Uterus (tissue), 4 donors: ENCODE measurements at places on chromosomes 16 and 17. TPM values are rescaled to one million over a fixed set of nuclear protein-coding genes. Genes with fewer than 3 reads are reported as not detected.
A peak's percentile ranks its signal among the peaks of the same experiment; 100 is the strongest.

- H3K4me1 ChIP-seq: no peaks in the 10 kb centered on the region
- H3K27me3 ChIP-seq: no peaks in the 10 kb centered on the region
- H3K27ac ChIP-seq: no peak overlapping the region
- no peak for DNase-seq
- no peaks in the 10 kb centered on the region for H3K36me3 ChIP-seq
- H3K4me3 ChIP-seq: no peak overlapping the region
Measured at GRCh38 chr17:61132524-61132923, 267.1 kb upstream of the TBX2 start.

DNA sequence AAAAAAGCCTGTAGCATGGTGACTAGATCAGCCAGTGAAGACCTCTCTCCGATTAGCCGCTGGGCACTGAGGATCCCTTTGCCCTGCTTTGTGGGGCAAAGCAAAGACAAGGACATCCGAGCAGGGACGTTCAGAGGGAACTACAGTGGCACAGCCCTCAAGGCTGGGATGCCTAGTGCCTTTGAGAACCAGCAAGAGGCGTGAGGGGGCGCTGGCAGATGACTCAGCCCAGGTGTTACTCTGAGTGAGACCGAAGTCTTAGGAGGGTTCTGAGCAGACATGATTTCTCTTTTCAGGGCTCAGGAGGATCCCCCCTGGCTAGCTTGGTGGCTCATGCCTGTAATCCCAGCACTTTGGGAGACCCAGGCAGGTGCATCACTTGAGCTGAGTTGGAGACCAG lies 178.6 kb downstream of the CPPED1 start:
- no peak overlapping the region for H3K4me3 ChIP-seq
- no peaks in the 10 kb centered on the region for H3K36me3 ChIP-seq

DNA sequence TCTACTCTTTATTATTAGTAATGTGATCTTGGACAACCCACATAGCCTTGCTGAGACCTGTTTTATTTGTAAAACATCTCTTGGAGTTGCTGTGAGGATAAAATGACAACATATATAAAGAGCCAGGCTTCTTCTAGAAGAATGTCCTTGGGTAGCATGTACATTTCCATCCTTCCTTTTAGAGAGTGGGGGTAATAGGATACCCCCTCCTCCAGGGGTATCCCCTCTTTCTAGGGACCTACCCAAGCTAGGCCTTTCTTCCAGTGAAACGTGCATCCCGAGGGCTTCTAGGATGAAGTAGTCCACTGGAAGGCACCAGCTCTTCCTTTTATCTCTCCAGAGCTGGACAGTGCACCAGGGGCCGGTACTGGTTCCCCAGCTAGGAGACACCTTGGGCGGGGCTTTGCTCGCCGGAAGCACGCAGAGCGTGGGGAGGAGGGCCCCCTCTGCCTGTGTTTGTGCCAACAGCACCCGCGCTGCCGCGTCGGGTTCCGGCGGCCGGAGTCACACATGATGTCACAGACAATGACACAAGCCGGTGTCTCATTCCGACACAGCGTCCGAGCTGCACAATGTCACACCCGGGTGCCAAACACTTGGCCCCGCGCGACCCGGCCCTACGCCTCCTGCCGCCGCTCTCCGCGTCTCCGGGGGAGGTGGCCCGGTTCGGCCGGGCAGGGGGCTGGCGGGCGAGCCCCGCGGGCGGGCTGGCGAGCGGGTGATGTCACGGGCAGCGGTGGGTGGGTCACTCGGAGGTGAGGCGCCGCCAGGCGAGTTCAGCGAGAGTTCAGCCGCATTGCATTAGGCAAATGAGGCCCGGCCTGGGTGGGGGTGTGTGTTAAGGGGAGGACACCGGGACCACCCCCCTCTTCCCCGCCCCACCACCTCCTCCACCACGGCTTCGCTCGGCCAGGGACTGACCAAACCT lies 23.4 kb downstream of the GJD3 start:
- peak; percentile 89 for DNase-seq
- H3K36me3 ChIP-seq: no peaks in the 10 kb centered on the region
- H3K4me1 ChIP-seq: peaks cover 29% of the 10 kb centered on the region
- H3K4me3 ChIP-seq: peak overlapping the region; percentile 93
- no peaks in the 10 kb centered on the region for H3K27me3 ChIP-seq
- H3K27ac ChIP-seq: peak overlapping the region; percentile 95

- no peak for DNase-seq
- H3K4me1 ChIP-seq: no peaks in the 10 kb centered on the region
- H3K36me3 ChIP-seq: no peaks in the 10 kb centered on the region
- no peak overlapping the region for H3K4me3 ChIP-seq
- H3K27ac ChIP-seq: no peak overlapping the region
Measured at GRCh38 chr17:10022416-10022815, 117.3 kb upstream of the RCVRN start.

GRCh38 chr16:17304106-17304490 lies 166.7 kb downstream of the XYLT1 start:
- no peaks in the 10 kb centered on the region for H3K36me3 ChIP-seq
- H3K4me1 ChIP-seq: no peaks in the 10 kb centered on the region
- H3K4me3 ChIP-seq: no peak overlapping the region
- no peak for DNase-seq

- no peaks in the 10 kb centered on the region for H3K27me3 ChIP-seq
- no peak overlapping the region for H3K4me3 ChIP-seq
- H3K4me1 ChIP-seq: peaks cover 5% of the 10 kb centered on the region
Measured at GRCh38 chr17:38430316-38430715, 2.1 kb downstream of the ARHGAP23 start.

DNA sequence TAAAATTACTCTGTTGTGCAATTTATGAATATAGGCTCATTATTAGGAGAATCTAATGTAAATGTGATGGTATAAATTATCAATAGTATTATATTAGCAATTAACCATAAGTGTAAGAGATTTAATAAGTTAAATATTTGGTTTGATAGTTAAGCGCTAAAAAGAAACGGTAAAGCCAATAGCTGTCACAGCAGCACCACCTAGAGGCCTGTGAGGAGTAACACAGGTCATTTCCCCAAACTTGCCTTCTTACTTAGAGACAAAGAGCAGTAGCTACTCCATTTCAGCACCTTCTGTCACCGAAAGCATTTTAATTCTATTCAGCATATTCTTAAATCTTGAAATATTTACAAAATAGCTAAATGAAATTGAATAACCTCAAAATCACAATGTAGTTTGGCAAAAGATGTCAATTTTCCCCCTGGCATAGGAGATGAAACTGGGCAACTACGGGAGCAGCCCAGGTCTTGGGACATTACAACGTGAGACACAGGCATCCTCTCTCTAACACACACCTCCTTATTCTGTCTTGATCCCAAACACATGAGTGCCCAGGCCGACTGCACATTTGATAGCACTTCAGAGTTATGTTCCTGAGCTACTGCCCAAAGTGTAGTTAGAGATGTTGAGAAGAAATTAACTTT lies 14.3 kb upstream of the DYNLRB2 start:
- peak; percentile 37 for DNase-seq
- H3K4me3 ChIP-seq: no peak overlapping the region
- H3K4me1 ChIP-seq: no peaks in the 10 kb centered on the region
- H3K36me3 ChIP-seq: no peaks in the 10 kb centered on the region

- H3K36me3 ChIP-seq: no peaks in the 10 kb centered on the region
- H3K27ac ChIP-seq: no peak overlapping the region
- no peaks in the 10 kb centered on the region for H3K27me3 ChIP-seq
- no peak overlapping the region for H3K4me3 ChIP-seq
Measured at GRCh38 chr17:27504188-27504995, 48.1 kb downstream of the KSR1 start.

DNA sequence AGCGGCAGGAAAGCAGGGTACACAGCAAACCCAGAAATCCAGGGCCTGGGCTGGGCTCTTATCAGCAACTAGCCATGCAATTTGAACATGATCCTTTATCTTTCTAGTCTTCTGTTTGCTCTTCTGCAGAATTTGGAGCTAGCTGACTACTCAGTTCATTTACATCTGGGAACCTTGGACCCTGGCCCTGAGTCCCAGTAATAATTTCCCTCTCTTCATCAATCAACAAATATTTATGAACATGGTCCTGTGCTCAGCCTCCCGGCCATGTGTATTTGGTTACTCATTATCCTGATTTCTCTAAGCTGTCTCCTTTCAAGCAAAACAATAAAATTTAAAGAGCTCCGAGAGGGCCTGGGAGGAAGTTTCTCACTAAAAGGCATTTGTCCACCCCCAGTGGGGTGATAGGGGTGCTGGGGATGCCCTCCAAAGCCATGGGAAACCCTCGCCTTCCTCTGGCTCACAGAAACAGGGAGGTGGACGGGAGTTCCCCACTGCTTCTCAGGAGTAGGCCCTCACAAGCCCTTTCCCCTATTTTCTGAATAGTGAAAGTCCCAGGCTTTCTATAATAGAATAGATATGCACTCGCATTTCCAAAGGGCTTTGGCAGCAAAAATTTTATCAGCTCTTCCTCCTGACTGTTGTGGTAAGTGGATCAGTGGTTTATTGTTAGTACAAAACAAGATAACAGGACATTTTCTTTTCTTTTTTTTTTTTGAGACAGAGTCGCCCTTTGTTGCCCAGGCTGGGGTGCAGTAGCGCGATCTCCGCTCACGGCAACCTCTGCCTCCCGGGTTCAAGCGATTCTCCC lies 6.9 kb upstream of the WDR59 start:
- no peak for DNase-seq
- no peak overlapping the region for H3K4me3 ChIP-seq
- H3K36me3 ChIP-seq: no peaks in the 10 kb centered on the region
- no peaks in the 10 kb centered on the region for H3K27me3 ChIP-seq
- H3K4me1 ChIP-seq: no peaks in the 10 kb centered on the region

- H3K27me3 ChIP-seq: no peaks in the 10 kb centered on the region
- no peaks in the 10 kb centered on the region for H3K4me1 ChIP-seq
- no peaks in the 10 kb centered on the region for H3K36me3 ChIP-seq
- no peak overlapping the region for H3K27ac ChIP-seq
Measured at GRCh38 chr17:13491491-13491890, 110.2 kb downstream of the HS3ST3A1 start.

GRCh38 chr17:44355642-44356099 lies 8.0 kb downstream of the FAM171A2 start:
- no peak overlapping the region for H3K4me3 ChIP-seq
- H3K4me1 ChIP-seq: no peaks in the 10 kb centered on the region
- no peaks in the 10 kb centered on the region for H3K36me3 ChIP-seq
- H3K27me3 ChIP-seq: no peaks in the 10 kb centered on the region
- DNase-seq: no peak

GRCh38 chr17:76351526-76352071 lies 2.1 kb downstream of the PRPSAP1 start:
- DNase-seq: no peak
- no peak overlapping the region for H3K4me3 ChIP-seq
- H3K27ac ChIP-seq: no peak overlapping the region
- H3K4me1 ChIP-seq: no peaks in the 10 kb centered on the region
- H3K27me3 ChIP-seq: no peaks in the 10 kb centered on the region
- no peaks in the 10 kb centered on the region for H3K36me3 ChIP-seq

- no peaks in the 10 kb centered on the region for H3K27me3 ChIP-seq
- H3K4me3 ChIP-seq: peak overlapping the region; percentile 56
- H3K4me1 ChIP-seq: peaks cover 7% of the 10 kb centered on the region
Measured at GRCh38 chr17:44362459-44362948, 1.1 kb downstream of the FAM171A2 start.

GRCh38 chr16:9903-10665 lies 43.3 kb downstream of the POLR3K start:
- H3K36me3 ChIP-seq: no peaks in the 10 kb centered on the region
- H3K27me3 ChIP-seq: no peaks in the 10 kb centered on the region
- no peaks in the 10 kb centered on the region for H3K4me1 ChIP-seq

PLA2G10 gene
- total RNA-seq: not detected

IL34 gene
- 9.4 TPM for total RNA-seq
